ENCODE measurements at places on chromosomes 13 and 19.

- no peak for DNase-seq
Observed at GRCh38 chr13:37290716-37291505, 185.4 kb upstream of the CSNK1A1L start.

- DNase-seq = peak; percentile 46
Observed at GRCh38 chr13:80235166-80235966, 105.6 kb downstream of the SPRY2 start.

- no peak for DNase-seq
Observed at GRCh38 chr19:29098863-29099481, 114.0 kb downstream of the UQCRFS1 start.

- no peak for DNase-seq
Observed at GRCh38 chr19:56840451-56841192, at the start of the genes PEG3 and ZIM2. TSS of gene PEG3 (minus strand) at chr19:56840726. CDS start at chr19:56824655, 16,071 bp downstream. TSS of gene ZIM2 (minus strand) at chr19:56840726. CDS start at chr19:56824277, 16,449 bp downstream.

DNA sequence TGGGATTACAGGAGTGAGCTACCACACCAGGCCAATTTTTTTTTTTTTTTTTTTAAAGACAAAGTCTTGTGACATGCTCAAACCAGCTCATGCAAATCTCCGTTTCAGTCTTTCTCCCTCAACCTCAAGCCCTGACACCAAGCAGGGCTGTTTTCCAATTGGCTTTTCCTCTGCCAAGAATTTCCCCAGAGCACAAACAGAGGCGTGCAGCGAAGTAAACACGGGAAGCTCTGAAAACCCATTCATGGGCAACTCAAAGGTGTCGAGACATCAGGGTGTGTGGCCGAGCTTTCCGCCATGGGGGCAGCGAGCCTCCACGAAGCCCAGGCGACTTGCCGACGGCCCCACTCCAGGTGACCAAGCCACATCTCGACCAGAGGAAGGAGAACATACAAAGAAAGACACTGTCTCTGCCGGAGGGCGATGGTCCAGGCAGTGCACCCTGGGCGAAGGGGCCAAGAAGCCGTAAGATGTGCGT is 70.0 kb downstream of the INSR start:
- DNase-seq = no peak

DNA sequence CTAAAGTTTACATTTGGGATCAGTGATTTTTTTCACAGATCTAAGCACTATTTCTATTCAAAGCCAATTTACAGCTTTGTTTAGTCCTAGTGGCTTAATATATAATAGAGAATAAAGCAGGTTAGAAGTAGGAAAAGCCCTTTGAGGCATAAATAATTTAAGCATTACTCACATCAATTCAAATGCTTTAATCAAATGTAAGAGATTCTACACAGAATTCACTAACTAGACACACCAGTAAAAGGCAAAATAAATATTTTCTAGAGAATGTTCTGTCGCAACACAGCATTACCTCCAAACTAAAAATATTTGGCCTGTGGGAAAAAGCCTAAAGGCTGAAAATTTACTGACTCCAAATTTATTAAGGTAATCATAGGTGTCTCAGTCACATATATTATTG is 31.3 kb downstream of the KCTD12 start:
- no peak for DNase-seq

- DNase-seq = peak; percentile 18
Observed at GRCh38 chr19:42216653-42217519, 591 bp downstream of the DEDD2 start.

- no peak for DNase-seq
Observed at GRCh38 chr19:32676186-32676894, 692 bp downstream of the RGS9BP start.

GRCh38 chr19:36207605-36208252 is 6.7 kb downstream of the ZNF565 start:
- DNase-seq = no peak

- DNase-seq = peak; percentile 7
Observed at GRCh38 chr13:23845105-23845725, 44.0 kb downstream of the MIPEP start.

DNA sequence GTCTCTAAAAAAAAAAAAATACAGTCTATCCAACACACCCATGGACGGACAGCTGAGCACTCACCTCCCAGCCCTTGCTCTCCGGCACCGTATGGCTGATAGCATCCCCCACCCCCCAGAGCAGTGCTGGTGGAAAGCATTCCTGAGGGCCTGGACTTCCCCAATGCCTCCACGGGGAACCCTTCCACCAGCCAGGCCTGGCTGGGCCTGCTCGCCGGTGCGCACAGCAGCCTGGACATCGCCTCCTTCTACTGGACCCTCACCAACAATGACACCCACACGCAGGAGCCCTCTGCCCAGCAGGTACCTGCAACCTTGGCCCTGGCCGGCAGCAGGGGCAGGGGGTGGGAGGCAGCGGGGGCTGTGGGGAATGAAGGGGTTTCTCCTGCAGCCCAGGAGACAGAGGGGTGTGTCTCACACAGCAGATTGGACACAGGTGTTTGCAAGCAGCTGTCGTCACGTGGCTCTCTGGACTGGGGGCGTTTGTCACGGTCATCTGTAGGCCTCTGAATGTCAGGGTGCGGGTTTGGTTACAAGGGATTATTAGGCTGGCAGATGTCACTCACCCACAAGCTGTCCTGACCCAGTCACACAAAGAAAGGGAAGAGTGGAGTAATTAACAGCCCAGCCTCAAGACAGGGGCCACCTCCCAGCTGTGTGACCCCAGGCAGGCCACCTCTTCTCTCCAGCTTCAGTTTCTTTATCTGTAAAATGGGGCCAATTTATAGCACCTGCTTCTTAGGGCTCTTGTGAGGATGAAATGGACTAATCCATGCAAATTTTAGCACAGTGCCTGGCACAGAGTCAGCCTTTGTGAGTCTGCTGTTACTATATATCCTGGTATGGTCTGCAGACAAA is 19.3 kb downstream of the PLD3 start:
- DNase-seq = no peak

DNA sequence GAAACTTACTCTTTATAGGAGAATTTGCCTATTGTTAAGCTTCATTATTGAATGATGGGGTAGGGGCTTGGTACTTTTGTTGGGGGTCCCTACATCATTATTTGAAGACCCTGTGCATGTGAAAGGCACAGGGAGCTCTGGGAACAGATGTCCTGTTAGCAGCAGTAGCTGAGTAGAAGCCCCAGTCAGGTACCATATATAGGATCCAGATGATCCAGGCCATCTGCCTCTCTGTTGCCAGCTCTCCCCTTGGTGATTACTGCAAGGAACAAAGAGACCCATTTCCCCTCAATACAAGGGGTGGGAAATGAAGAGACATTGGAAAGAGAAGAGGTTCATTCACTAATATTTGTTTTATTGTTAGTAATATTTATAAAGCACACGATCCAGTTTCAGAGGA is 4.4 kb upstream of the MTMR6 start:
- DNase-seq = no peak

- no peak for DNase-seq
Observed at GRCh38 chr19:6261883-6262282, 17.9 kb downstream of the MLLT1 start.

DNA sequence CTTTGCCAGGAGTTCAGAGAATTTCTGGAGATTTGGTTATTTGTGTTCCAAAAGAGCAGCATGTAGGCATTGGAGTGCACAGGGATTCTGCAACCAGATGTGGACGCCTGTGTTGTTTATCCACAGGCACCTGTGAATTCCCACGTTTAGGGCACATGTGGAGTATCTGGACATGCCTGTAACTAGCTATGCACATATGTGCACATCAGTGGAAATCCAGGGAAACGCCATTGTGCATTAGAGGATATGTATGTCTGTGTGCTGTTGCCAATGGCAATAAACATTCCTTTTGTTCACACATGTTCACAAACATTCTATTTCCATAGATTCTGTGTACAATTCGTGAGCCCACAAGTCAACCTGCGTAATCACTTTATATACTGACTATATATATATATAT is 34.7 kb downstream of the OLFM2 start:
- no peak for DNase-seq

DNA sequence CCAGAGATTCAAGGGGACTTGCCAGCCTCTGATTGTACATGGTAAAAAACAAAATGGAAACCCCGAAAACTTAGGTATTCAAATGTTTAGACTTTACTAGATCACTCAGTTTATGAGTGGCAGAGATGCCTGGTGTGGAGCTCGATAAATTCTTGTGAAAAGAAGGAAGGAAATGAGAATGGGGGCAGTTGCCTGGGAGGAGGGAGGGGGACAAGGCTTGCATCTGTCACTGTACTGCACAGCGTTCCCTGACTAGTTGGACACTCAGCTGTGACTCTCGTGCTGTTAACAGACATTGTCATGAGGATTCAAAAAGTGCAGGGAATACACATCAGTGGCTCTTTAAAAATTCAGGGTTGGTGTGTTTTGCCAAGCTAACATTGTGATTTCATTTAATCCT is 232.9 kb downstream of the ZIC5 start:
- DNase-seq = no peak

DNA sequence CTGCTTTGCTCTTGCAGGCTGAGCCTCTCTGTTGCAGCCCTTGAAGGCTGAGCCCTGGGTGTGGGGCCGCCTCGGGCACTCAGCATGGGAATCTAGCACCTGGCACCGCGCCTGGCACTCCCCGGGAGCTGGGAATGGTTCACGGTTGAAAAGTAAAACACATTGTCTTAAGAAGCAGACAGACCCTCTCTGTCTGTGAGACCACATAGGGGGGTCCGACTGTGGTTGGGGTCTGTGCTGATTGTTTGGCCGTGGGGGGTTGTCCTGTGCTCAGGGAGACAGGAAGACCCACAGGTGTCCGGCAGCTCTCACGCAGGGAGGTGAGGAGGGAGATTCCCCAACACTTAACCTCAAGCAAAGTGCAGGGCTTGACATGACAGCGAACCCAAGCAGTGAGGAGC is 64.8 kb downstream of the SOX1 start:
- no peak for DNase-seq

DNA sequence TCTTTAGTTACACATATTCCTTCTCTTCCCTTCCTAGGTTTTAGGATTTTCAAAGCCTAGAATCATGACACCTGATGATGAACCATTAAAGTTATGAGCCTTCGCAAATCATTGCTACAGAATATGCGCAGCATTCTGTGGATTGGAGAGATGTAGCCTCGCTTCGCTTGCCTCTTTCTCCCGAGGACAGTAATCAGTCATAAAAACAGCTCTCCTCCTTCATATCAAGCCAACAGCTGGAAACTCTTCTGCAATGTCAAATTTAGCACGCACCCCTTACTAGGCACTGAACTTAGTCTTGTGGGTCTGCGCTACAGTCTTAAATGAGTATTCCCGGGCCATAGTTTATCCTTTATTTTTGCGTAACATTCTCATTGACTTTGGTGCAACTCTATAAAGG is 79.6 kb downstream of the DACH1 start:
- no peak for DNase-seq

GRCh38 chr13:40586886-40587565 is 79.4 kb downstream of the FOXO1 start:
- DNase-seq = no peak

GRCh38 chr13:31930490-31930889 is 101.1 kb upstream of the FRY start:
- no peak for DNase-seq

DNA sequence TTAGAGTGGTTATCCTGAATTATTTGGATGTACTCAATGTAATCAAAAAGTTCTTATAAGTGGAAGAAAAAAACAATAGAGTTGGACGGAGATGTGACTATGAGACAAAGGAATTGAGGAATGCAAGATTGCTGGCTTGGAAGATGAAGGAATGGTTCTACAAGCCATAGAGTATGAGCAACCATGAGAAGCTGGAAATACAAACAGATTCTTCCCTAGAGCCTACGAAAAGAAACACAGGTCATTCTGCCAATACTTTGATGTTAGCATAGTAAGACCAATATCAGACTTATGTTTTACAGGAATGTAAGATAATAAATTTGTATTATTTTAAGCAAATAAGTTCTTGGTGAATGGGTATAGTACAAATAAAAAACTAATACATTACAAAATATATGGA is 249.2 kb downstream of the DIAPH3 start:
- DNase-seq = no peak

DNA sequence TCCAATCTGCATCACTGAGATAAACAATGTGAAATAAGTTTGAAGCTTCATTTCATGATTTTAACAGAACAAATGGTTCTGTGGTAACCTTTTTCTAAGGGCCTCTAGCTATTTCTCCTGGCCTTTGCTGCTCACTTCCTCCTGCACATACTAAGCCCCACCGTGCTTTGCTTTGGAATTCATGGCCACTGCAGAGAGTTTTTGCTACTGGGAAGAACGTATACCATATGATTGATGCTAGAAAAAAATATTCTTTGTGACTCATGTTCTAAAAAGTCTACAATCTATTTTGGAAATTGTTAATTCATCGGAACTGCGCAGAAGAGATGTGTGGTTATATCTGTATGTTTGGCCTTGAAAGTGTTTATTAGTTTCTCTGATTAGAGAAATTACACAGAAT is 747.3 kb downstream of the PCDH9 start:
- DNase-seq = no peak

DNA sequence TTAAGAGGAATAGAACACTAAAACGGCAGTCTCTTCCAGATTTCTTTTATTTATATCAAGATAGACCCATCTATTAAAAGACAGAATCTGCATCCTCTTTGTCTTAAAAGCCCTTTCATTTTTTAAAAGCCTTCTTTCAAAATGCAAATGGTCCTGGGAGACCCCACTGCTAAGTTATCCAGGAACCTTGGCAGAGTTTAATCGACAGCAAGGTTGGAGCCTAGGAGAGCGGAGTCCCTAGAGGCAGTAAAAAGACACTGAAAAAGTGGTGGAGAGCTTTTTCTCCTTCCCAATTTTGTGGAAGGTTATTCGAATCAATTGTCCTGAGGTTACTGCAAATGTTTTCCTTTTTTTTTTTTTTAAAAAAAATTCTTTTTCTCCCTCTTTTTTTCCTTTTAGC is 294.7 kb downstream of the NALCN start:
- DNase-seq = no peak

DNA sequence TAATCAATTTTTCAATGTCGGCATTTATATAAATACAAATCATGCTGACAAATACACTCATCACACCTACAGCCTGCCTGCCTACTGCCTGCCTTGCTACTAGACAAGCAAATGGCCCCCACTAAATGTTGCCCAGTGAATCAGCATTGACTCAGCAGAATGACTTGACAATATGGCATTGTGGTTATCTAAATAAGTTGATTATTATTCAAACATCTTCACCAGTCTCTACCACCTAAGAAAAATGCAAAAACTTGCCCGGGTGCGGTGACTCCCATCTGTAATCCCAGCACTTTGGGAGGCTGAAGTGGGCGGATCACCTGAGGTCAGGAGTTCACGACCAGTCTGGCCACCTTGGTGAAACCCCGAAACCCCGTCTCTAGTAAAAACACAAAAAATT is 296.1 kb downstream of the PCDH9 start:
- DNase-seq = no peak

GRCh38 chr13:93721483-93721882 is 494.9 kb downstream of the GPC6 start:
- no peak for DNase-seq
